Activated CD4-positive, alpha-beta T cell treated with anti-CD3 and anti-CD28 coated beads, Interleukin-2, amount 50 U/mL, for 24 hours (primary cell): ENCODE measurements at places on chromosomes 2 and 18.

- no peak for DNase-seq
Measured at GRCh38 chr2:10091182-10091888, 11.1 kb upstream of the CYS1 start.

DNA sequence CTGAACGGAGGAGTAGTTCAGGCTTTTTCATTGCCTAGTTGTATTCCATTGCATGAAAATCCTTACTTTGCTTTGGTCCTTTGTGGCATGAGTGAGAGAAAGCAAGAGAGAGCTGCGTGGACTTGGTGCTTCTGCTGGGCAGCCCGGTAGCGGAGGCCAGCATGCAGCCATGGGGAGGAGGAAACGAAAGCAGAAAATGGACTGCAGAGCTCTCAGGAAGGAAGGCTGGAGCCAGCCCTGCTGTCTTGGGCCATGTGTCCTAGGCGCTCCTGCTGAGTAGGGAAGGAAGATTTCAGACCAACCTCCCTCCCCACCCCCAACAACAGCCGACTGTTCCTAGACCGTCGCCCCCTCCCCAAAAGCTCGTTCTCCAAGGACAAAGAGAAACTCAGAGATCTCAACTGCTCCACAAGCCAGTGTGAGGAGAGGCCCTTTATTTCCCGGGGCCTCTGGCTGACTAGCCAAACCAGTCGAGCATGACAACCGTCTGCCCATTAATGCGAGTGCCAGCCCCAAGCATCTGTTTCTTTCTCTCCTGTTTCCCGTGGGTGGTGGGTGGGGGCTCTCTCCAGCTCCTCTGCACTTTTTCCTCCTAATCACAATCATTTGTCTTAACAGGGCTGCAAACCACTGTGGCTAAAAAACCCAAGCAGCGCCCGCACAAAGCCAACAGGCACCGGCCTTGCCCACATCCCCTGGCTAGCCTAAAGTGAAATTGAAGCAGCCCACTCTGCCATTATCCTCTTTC is 66.8 kb upstream of the FZD7 start:
- no peak for DNase-seq

- DNase-seq, result no peak
Measured at GRCh38 chr2:236034974-236035373, 133.2 kb downstream of the GBX2 start.

GRCh38 chr18:21129566-21130216 is 18.1 kb upstream of the ROCK1 start:
- DNase-seq, result no peak

- DNase-seq, result no peak
Measured at GRCh38 chr18:53153800-53154199, 813.8 kb downstream of the DCC start.

DNA sequence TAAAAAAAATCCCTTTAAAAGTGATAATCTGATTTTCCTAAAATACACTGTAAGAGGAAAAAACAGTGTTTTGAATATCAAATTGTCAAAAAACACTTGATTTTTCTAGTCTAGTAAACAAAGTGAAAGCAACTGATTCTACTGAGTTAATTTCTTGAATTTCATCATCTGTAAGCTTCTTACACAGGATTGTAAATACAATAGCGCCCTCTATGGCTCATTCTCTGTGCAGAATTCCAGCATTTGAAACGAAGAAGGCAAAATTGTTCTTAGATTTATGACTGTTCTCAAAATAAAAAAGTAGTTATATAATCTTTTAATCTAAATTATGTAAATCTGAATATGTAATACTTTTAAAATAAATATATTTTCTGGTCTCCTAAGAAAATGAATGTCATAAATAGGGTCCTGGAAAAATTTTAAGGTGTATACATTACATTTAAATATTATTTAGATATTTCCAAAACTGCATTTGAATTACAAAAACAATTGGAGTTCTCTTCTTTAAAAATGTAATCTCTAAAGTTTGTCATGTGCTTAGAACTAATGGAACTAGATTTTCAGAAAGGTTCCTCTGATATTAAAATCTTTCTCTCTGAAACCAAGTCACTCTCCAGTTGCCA is 176.9 kb upstream of the MC4R start:
- peak; percentile 7 for DNase-seq

DNA sequence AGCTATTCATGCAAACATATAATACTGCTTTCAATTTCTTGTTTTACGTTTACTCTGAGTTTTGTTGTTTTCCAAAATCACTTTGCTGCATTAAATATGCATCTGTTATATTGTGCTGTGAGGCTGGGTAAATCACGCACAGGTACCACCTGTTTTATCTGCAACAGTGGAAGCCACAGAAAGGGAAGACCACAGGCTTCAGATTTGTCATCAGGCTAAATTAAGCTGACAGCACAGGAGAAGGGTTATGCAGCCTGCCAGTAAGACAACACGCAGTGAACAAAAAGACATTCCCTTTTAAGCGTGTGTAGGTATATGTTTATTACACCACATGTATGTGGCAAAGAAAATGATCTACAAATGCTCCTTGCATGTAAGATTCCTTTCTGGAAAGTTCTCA is 38.2 kb downstream of the ZNF516 start:
- no peak for DNase-seq
